ENCODE measurements at places on chromosomes 13 and 19. TPM values are rescaled to one million over a fixed set of nuclear protein-coding genes. Genes with fewer than 3 reads are reported as not detected.

The TEKTIP1 gene
- not detected for total RNA-seq

The ZNF417 gene
- 4.8 TPM for total RNA-seq

The ZFP82 gene
- total RNA-seq, result 1.6 TPM

The ZNF560 gene
- not detected for total RNA-seq

The TMED1 gene
- total RNA-seq, result 29.4 TPM
